ENCODE measurements at places on chromosomes 12 and 14.

DNA sequence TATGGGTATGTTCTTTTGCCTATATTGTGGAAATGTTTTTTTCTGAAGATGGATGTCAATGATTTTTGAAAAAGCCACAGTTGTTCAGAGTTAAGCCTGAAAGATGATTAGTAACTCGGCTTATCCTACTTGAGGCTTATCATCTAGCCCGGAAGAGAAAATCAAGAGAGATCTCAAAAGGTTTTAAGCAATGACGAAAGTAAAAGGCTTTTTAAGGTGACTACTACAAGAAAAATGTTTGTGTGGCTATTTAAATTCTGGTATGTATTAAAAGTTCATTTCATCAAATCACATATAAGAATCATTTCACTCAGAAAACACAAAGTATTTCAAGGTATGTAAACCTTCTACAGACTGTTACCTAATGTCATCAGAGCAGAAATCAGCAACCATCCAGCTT, 40.2 kb downstream of the HEATR5A start:
- DNase-seq = no peak

- DNase-seq = no peak
These were observed 58.8 kb downstream of the TTC7B start for GRCh38 chr14:90757452-90757851.

DNA sequence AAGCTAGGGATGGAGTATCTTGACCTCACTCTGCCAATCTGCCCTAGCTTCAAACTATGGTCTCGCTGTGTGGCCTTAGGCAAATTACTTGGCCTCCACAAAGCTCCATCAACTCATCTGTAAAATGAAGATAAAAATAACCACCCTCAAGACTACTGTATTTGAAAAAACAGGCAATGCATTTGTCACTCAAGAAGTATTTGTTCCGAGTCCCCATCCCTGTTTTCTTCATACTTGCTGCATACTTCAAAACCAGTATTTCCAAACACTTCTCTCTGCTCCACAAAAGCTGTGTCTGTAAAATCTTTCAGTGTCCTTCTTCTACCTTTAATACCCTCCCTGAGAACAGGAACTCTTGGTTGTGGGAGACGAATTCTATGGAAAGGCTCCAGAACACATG, 47.9 kb downstream of the GTF2A1 start:
- no peak for DNase-seq

- DNase-seq = peak; percentile 41
These were observed at the start of gene PRKD1 for GRCh38 chr14:29927376-29928116. TSS of gene PRKD1 (minus strand) at chr14:29927847.
